Hematopoietic multipotent progenitor cell treated with erythropoietin and hydrocortisone succinate and interleukin-3 and kit ligand, for 17 days (in vitro differentiated cells): ENCODE measurements at places on chromosomes 5 and 9.
A peak's percentile ranks its signal among the peaks of the same experiment; 100 is the strongest.

- DNase-seq: no peak
These were observed 18.7 kb upstream of the OR13D1 start for GRCh38 chr9:104675611-104676010.

GRCh38 chr5:54561651-54562050, 44.1 kb downstream of the SNX18 start:
- no peak for DNase-seq

DNA sequence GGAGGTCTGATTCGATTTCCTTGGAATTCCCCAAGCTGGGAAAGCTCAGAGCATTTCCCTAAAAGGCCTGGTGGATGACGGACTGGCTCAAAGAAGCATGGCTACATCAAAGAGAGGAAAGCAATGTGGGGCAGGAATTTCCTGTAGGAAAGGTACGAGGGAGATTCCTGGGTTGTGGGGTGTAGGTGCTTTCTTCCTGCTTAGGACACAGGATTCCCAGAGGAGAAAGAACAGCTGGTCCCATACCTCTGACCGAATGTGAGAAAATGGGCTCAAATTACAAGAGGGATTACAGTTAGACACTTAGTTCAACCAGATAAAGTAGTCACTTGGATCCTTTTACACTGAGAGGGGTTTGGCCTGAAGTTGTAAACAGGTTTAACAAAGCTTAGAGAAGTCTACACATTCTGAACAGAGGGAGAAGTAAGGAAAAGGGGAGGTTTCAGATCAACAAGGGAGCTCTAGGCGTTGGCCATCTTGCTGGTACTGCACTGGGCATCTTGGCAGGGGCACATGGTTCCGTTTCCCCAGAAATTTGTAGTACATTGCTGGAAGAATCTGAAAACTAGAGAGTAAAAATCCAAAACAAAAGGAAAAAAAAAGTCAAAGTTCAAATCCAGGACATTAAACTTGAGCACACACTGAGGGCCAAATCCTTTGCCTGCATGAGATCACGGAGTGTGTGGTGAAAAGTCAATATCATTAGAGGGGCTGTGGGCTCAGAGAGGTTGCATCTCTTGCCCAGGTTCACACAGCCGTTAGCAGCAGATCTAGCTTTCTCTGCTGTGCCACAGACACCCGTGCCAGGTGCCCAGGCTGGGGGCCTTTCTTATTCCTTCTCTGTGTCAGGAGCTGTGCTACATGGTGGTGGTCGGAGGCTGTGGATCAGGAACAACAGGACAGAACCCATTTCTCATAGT, 171.3 kb downstream of the RGS3 start:
- DNase-seq: no peak

GRCh38 chr5:138541511-138542179, 1.4 kb downstream of the ETF1 start:
- peak; percentile 59 for DNase-seq

GRCh38 chr5:1722877-1723276, 76.8 kb downstream of the MRPL36 start:
- no peak for DNase-seq

DNA sequence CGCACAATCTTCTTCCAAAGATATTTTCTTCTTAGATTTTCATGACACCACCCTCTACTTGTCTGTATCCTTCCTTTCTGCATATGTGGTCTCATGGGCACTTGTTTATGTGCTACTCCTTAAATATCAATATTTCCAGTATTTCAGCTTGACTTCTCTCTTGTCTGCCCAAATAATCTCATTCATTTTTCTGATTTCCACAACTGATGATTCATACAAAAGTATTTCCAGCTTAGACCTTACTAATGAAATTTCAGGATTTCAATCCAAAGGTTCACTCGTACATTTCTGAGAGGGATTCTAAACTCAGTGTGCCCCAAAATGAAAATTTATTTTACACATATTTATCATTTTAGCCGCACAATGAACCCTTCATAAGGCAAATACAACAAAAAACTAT, 928.9 kb upstream of the C9orf72 start:
- no peak for DNase-seq
